ENCODE measurements at places on chromosomes 5 and 9.

GRCh38 chr5:178577376-178577839, 12.8 kb downstream of the COL23A1 start:
- no peak for DNase-seq

DNA sequence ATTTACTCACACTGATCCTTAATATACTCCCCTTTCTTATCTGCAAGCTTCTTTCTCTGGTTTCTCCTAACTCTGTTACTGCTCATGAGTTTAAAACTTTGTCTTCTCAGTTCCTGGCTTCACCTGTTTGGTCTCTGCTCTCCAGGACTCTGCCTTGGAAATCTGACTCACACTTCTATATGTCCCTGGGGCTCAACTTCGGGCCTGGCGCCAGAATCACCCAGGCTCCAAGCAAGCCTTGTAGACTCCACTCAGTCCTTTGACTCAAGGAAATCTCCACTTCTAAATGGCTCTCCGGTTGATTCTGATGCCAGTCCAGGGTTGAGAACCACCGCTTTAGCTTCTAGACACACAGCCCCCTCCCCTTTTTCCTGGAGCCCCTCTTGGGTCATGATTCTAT, 57.8 kb downstream of the TMC1 start:
- no peak for DNase-seq

DNA sequence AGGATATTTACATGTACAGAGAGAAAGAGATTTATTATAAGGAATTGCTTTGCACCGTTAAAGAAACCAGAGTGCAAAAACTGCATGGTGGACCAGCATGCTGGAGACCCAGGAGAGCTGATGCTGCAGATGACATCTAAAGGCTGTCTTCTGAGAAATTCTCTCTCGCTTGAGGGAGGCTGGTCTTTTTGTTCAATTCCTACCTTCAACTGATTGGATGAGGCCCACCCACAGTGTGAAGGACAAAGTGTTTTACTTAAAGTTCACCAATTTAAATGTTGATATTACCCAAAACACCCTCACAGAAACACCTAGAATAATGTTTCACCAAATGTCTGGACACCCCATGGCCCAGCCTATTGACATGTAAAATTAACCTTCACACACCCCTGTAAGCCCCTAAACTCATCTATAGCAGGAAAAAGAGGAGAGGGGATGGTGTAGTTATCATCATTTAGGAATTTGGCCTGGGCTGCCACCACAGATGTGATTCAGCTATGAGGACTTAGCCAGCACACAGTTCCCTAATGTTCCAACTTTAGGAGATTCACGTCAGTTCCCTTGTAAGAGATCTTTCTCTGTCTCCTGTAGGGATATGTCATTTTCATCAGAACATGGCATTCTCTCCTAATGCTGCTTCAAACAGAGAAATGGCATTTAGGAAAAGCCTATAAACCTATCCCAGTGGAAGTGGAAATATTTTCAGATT, 358.2 kb upstream of the TLE4 start:
- DNase-seq, result no peak

GRCh38 chr9:137269231-137269772, 8.2 kb upstream of the TOR4A start:
- no peak for DNase-seq

- no peak for DNase-seq
Observed at GRCh38 chr9:99004717-99005460, 61.2 kb downstream of the COL15A1 start.

DNA sequence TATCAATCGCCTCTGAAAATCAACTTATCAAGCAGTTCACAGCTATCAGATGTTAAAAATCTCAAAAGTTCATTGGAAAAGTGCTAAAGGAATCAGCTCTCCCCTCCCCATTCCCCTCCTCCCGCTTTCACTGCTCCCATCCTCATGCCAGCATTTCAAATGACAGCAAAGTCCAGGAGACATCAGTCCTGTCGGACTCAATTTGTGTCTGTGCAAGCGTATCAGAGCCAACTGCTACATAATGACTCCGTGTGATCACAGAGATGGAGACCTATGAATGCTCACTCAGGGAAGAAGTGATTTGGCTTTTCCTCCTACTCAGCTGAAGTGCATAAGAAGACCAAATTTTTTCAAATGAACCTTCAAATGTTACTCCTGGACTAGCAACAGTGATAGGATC, 937.2 kb upstream of the DMAC1 start:
- no peak for DNase-seq

DNA sequence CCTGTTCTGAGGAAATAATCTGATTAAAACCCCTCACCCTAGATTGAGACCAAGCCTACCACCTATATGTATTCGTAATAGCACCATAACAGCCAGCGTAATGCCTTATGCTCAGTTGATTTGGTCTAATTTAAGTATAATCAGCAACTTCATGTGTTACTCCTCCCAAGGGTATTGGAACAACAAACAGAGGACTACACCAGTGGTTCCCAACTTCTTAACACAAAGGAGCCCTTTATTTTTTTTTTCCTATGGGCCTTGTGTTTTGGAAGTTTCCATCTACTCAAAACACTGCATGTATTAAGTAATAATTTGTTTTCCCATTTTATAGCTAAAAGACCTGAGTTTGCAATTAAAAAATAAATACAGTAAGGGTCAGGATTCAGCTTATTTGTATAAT, 140.7 kb downstream of the ADAMTSL1 start:
- DNase-seq, result no peak

GRCh38 chr5:72093217-72093616, 14.1 kb upstream of the MAP1B start:
- DNase-seq, result no peak

DNA sequence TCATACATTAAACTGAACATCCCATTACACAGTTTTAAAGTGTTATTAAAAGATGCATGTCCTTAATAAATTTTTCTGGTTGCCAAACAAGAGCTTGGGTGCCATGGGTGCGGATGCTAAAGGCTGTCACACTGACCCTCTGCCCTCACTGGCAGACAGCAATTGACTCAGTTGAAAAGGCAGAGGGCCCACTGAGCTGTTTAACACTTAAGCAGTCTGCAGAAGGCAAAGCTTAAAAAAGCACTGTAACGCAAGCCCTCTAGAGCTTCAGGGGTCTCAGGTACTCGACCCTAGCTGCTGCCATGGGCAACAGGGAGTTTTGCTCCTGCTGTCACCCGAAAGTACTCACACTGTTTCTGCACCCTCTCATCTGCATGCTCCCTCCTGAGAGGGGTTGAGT, 726.4 kb upstream of the TYRP1 start:
- no peak for DNase-seq

- DNase-seq, result no peak
Observed at GRCh38 chr5:170493028-170493820, 10.6 kb upstream of the KCNIP1 start.

GRCh38 chr9:132556235-132556634, 26.2 kb upstream of the BARHL1 start:
- DNase-seq, result no peak

DNA sequence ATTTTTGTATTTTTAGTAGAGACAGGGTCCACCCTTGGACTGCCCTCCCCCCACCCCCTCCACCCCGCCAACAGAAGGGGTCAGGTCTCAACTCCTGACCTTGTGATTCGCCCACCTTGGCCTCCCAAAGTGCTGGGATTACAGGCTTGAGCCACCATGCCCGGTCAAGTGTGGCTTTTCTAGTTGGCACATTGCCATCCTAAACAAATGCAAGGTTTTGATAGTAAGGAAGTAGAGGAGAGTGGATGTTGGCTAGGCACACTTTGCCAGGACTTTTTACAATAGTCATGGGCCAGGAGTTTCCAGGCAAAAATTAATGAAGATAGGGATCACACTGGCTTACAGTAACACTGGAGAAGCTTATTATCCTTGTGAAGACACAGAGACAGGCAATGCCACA, 62.4 kb downstream of the GALNT12 start:
- no peak for DNase-seq

- no peak for DNase-seq
Observed at GRCh38 chr9:84325347-84325973, 15.1 kb downstream of the SLC28A3 start.

- DNase-seq, result no peak
Observed at GRCh38 chr5:66952153-66952552, 244.4 kb downstream of the CD180 start.

- no peak for DNase-seq
Observed at GRCh38 chr5:79235261-79235633, 684 bp upstream of the JMY start.

- no peak for DNase-seq
Observed at GRCh38 chr9:117473293-117473692, 58.4 kb upstream of the ASTN2 start.

DNA sequence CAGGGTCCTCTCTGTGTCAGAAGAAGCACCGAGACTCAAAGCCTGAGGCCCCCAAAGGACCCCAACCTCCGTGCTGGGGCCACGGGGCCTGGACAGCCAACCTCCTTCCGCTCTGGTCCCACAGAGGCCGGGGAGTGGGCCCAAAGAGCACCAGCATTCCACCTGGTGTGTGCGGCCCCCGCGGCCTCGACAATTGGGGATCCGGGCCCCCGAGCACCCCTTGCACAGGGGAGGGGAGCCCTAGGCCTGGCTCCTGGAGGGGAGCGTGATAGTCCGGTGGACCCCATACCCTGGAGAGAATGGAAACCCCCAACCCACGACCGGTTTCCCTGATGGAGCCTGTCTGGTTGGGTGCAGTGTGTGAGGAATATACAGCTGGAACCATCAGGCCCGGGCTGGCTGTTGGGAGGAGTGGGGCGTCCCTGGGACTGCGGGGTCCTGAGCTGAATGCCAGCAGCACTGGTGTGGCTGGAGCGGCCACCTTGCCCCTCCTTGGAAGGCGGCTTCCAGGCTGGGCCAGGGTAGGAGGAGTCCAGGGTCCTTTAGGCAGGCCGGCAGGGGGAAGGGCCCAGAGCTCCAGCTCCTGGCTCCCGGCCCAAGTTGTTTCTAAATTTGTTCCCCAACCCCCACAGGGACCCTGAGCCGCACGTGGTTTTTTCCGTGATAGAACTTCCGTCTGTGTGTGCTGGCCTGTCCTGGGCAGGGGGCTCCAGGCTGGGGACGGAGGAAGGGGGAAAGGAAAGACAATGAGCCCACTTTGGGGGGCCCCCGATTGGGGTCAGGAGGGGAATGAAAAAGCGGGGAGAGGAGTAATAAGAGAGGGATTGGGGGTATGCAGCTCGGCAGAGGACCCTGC, 825 bp upstream of the TOR4A start:
- DNase-seq, result no peak

- no peak for DNase-seq
Observed at GRCh38 chr9:74672237-74672636, 175.1 kb downstream of the RORB start.

- DNase-seq, result no peak
Observed at GRCh38 chr5:140176031-140176387, 1.0 kb downstream of the CYSTM1 start.

DNA sequence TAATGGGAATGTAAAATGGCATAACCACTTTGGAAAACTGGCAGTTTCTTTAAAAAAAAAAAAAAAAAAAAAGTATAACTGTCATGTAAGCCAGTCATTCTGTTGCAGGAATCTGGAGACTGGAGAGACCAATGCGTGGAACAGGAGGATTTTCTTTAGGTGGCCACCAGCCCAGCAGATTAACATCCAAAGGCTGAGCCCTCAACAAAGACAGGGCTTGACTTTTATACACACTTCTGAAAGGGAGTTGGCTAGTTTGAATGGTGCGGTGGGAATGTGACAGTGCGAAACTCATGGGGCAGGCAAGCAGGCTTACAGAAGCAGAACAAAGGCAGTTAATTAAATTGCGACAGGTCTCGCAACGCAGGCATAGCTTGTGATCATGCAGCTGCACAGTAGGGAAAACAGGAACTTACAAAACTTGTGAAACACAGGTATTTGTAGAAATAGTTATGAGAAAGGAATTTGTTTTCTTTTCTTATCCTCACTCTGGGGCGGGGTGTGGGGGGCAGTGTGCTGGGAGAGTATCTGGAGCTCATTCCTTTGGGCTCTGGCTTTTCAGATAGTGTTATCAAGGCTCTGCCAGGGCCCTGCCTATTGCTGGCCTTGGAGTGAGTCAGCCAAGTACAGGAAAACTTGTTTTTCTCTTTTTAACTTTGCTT, 12.0 kb downstream of the UIMC1 start:
- DNase-seq, result no peak

DNA sequence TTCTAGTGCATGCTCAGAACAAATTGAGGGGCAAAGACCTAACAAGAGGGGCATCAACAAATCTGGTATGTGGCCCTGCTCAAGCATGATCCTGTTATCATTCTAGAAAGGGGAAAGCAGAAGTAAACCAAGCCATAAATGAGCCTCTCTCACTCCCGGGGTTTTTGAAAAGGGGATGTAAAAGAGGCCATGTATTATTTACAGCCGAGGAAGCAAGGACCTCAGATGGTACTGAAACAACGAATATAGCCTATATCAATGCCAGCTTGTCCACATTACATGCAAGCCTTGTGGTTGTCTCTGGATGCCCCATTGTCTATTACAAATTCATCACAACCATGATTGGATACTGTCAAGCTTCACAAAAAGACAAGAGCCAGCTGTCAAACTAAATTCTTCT, 211.3 kb downstream of the DCP2 start:
- no peak for DNase-seq

- no peak for DNase-seq
Observed at GRCh38 chr5:81909677-81910076, 62.1 kb upstream of the ATG10 start.

- no peak for DNase-seq
Observed at GRCh38 chr5:150661821-150662596, 958 bp downstream of the MYOZ3 start.

DNA sequence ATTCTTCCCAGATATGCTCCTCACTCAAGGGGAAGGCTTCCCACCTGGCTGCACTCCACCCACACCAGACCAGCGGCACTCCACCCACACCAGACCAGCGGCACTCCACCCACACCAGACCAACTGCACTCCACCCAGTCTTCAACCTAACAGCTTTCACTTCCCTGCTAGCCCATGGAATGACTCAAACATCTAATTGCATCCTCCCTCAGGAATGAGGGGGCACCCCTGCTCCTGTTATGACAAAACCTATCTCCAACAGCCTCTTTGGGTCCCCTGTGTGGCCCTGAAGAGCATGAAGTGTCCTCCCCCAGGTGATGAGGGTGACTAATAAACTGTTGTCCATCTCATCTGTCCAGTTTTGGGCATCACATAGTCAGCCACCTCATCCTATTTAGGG, 556.6 kb upstream of the TUSC1 start:
- DNase-seq, result no peak

DNA sequence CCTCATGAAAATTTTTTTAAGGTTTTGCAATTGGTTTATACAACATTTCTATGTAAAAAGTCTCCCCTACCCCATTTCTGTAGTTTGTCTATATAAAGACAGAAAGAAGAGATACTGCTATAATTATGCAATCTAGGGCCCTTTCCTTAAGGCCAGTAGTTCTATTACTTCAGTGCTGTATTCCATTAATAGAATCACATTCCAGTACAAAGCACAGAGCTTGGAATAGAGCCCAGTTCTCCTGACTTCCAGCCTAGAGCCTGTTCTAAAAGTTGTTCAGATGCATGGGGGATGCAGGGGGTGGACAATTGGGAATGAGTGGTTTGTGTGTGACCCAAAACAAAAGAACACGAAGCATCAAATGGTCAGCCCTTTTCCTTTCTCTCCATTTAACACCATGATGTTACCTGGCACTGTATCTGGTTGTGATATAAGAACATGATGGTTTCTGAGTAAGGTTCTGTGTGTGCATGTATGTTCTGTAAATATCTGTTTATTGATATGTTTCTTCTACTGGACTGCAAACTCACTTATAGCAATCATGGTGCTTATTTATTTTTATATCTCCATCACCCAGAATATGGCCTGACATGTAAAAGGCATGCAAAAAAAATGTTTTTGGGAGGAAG, 8.2 kb upstream of the GRAMD2B start:
- no peak for DNase-seq

- DNase-seq, result no peak
Observed at GRCh38 chr9:8401961-8402705, 602.6 kb upstream of the DMAC1 start.
